Anterior cingulate cortex (tissue), 58 donors: ENCODE measurements at places on chromosomes 5 and 9.
A peak's percentile ranks its signal among the peaks of the same experiment; 100 is the strongest.

- no peak for DNase-seq
These were observed 872.7 kb downstream of the EFNA5 start for GRCh38 chr5:106797996-106798395.

GRCh38 chr9:129126749-129127618 is 15.8 kb downstream of the PTPA start:
- peak; percentile 49 for DNase-seq

GRCh38 chr9:133377721-133378216 is 1.6 kb downstream of the STKLD1 start:
- no peak for DNase-seq

GRCh38 chr5:136174021-136174659 is 18.8 kb downstream of the SMIM32 start:
- no peak for DNase-seq

- no peak for DNase-seq
These were observed 203.6 kb downstream of the ALDH1A1 start for GRCh38 chr9:72749276-72749675.

- no peak for DNase-seq
These were observed 259.7 kb upstream of the MSX2 start for GRCh38 chr5:174464504-174465165.

DNA sequence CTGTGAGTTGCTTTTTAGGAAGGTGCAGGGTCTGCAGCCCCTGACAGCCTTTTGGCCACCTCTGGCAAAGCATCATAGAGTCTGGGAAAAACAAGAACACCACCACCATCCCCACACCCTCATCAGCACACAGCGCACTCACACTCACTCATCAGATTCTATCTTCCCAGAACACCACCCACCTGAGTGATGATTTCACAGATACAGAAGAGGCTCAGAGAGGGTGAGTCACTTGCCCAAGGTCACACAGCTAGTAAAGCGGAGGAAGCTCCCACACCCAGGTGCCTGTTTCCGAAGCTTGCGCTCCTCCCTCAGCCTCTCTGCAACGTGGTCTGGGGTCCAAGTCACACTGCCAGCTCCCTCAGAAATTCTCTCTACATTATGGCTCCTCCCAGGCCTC is 41.8 kb upstream of the HRH2 start:
- no peak for DNase-seq

GRCh38 chr9:102569436-102569835 is 425.7 kb upstream of the CYLC2 start:
- DNase-seq = no peak

- no peak for DNase-seq
These were observed 30.2 kb downstream of the SLC46A2 start for GRCh38 chr9:112860451-112860850.

GRCh38 chr9:135874859-135875258 is 32.5 kb downstream of the CAMSAP1 start:
- DNase-seq = no peak

DNA sequence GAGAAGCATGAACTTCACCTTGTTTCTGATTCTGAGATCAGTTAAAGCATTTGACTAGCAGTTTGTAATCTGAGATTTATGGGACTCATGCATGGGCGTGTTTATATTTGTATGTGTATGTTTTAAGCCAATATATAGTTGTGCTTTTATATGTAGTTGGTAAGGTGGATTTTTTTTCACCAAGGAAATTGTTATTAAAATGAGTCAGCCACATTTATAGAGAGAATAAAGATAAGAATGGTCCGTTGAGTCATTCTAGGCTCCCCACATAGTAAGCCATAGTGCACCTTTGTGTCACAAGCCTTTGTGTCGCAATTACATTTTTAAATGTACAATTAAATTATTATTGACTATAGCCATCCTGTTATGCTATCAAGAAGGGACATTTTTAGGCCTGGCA is 89.0 kb downstream of the NLN start:
- DNase-seq = no peak

DNA sequence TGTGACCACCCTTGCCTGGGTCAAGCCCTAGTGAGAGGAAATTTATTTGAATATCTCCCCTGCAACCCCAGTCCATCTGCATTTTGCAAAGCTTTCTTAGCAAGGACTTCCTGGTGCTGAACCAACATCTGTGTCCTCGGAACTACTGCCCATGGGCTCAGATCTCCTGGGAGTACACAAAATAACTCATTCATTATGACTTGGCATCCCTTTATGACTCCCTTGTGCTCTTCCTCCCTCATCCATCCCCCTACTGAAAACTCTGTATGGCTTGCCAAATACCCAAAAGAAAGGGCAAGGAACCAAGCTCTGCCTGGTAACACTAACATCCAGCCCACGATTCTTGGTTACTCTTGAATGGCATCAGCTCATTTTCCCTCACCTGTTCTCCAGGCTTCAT is 368.5 kb downstream of the NTRK2 start:
- peak; percentile 79 for DNase-seq

GRCh38 chr5:88390096-88390441 is 121.4 kb upstream of the TMEM161B start:
- peak; percentile 30 for DNase-seq

- no peak for DNase-seq
These were observed 388.0 kb downstream of the TMEM232 start for GRCh38 chr5:110338341-110339083.

DNA sequence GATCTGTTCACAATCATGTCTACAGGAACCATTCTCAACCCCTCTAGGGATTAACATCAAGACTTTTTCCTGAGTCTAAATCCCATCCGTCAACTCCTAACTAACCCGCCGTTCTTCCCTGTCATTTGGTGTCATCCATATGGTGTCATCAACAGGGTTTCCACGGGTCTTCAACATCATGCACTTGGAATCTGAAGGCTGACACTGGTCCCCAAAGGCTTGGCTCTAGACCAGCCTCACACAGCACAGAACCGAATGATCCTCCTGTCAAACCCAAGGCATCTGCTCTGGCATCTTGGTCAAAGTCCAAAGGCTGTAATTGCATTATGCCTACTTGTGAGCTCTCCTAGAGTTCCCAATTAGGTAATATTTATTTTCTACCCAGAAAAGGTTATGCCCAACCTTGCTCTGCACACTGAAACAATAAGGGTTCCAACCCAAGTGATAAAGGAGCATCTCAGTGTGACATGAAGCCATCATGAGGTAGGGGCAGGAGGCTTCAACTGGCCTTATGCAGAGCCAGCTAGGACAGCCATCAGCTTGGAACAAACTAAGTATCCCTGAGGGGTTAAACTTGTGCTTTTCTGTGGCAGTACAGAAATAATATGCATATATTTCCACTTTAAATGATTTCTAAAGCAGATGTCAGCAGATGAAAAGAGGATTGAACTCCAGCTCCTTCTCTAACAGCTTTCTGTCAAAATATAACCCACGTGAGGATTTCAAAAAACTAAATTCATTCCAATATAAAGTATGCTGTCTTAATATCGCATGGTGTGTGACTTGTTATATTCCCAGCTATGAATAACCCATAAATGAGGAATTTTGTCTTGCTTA is 13.9 kb downstream of the ENC1 start:
- no peak for DNase-seq

- no peak for DNase-seq
These were observed 1.4 kb upstream of the CSNK1A1 start for GRCh38 chr5:149552553-149553160.

DNA sequence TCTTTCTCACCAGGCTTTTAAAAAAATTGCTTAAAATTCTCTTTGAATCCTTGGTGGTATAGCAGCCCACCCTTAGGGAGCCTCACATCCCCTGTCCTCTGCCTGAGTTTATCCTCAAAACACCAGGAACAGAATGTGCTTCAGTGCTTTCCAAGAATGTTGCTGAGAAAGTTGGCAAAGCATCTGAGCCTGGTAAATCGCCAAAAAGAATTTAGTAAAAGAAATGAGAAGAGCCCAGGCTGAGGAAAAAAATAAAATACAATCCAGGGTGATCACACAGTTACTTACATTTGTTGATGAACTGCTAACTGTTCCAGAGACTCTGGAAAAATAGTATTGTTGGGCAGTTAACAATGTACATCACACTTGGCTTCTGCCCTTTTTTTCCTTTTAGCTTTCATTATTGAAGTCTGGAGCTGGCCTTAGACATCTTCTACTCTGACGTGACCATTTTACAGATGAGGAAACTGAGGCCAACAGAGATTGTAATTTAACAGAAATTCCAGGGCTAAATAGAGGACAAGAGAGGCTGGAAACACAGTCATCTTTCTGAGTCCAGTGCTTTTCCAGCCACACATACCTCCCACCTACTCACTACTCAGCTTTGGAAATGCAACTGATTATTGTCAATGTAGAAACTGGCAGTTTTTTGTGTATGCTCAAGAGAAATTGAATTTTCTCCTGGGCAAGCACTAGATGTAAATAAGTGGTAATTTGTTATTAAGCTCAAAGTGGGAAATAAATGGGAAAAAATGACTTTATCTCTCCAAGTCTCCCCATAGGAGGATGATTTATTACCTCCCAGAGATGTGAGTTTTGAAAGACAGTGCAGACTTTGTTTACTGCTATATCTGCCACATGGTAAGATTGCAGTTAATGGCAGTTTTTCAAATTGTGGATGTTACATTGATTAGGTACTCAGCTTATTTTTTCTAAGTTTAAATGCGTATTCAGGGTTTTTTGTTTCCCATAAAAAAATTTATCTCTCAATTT is 86.7 kb upstream of the ALDH1A1 start:
- peak; percentile 15 for DNase-seq

- no peak for DNase-seq
These were observed 242.9 kb downstream of the EBF1 start for GRCh38 chr5:158856794-158857193.

DNA sequence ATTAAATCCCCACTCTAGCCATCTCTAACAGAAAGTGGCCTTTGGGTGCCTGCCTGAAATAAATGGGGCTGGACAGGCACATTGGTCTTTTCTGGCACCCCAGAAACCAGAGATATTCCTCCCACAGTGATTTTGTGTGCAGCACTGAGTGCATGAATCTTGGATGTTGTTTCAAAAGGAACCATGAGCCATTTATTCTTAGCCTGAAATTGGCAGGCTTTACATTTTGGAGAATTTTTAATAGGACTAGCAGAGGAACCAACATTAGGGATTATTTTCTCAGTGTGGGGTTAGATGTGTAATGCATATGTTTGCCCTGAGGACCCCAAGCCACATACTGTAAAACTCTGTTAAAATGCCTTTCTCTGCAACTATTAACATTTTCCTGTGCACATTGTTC is 451.3 kb downstream of the NFIB start:
- DNase-seq = no peak

DNA sequence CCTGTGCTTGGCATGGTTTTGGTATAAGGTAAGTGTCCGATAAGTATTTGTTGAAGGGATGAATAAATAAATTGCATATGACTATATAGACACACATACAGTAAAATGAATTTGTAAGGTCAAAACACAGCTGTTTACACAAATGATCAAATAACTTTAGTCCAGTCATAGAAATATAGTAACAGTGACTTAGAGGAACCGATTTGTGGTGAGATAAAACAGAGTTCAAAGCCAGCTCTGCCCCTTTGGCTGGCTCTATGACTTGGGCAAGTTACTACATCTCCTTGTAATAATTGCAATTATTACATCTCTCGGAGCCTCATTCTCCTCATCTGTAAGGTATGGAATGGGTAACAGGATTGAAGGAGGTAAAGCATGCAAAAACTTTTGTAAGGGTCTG is 384.0 kb downstream of the PLK2 start:
- no peak for DNase-seq

GRCh38 chr9:6845880-6846279 is 88.1 kb downstream of the KDM4C start:
- DNase-seq = no peak

- no peak for DNase-seq
These were observed 14.1 kb downstream of the HSPB3 start for GRCh38 chr5:54469622-54470021.

GRCh38 chr9:18608371-18608770 is 134.4 kb downstream of the ADAMTSL1 start:
- DNase-seq = no peak

DNA sequence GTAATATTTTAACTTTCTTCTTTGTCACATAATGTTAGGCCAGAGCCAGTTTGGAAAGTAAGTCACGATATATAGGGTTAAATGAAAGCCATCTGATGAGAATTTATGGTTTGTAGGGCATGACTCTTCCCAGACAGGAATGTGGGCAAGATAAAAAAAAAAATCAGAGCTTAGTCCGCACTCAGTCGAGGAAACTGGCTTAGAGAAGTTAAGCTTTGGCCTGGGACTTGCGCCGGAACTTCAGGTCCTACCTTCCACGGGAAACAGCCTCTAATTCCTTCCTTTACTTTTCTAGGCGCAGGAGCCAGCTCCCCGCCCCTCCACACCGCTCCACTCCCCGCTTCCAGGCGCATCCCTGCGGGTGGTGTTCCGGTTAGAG is 475 bp downstream of the DDX31 start:
- no peak for DNase-seq

DNA sequence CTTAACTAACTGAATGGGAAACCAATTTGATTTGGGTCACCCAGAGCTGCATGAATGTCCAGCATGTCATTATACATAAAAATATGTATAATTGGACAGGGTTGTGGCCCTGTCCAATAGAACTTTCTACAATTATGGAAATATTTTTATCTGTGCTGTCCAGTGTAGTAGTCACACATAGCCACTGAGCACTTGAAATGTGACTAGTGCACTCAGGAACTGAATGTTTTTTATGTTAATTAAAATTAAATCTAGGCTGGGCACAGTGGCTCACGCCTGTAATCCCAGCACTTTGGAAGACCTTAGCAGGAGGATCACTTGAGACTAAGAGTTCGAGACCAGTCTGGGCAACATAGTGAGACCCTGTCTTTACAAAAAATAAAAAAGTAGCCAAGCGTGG is 18.6 kb downstream of the GARNL3 start:
- no peak for DNase-seq

- no peak for DNase-seq
These were observed 56.5 kb upstream of the NREP start for GRCh38 chr5:111813537-111813936.

DNA sequence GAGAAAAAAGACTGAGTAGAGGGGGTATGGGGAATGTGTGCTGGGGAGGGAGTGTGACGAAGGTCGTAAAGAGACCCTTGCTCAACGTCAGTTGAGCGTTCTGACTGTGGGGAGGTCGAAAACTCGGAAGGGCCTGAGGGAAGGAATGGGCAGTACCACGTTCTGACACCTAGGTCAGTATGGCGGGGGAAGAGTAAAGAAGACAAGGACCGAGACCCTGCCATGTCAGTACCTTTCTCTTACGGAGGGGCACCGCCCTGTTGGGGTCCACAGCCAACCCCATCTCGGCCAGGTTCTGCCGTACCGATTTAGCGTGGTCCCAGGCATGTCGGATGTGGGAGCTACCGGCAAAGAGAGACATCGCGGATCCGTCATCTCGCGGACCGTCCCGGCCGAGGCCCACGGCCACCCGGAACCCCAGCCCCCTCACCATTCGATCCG is 375 bp downstream of the NOP16 start:
- no peak for DNase-seq
